ENCODE measurements at places on chromosomes 16 and 17. TPM values are rescaled to one million over a fixed set of nuclear protein-coding genes. Genes with fewer than 3 reads are reported as not detected.
A peak's percentile ranks its signal among the peaks of the same experiment; 100 is the strongest.

GRCh38 chr16:87380881-87381280 is 2.7 kb downstream of the FBXO31 start:
- peaks cover 60% of the 10 kb centered on the region for H3K4me1 ChIP-seq
- peak overlapping the region; percentile 99 for H3K27ac ChIP-seq
- DNase-seq = peak; percentile 12
- H3K36me3 ChIP-seq = no peaks in the 10 kb centered on the region

GRCh38 chr16:84471316-84471715 is 33.1 kb downstream of the MEAK7 start:
- H3K4me3 ChIP-seq = no peak overlapping the region
- H3K4me1 ChIP-seq = no peaks in the 10 kb centered on the region
- peaks cover 10% of the 10 kb centered on the region for H3K36me3 ChIP-seq

DNA sequence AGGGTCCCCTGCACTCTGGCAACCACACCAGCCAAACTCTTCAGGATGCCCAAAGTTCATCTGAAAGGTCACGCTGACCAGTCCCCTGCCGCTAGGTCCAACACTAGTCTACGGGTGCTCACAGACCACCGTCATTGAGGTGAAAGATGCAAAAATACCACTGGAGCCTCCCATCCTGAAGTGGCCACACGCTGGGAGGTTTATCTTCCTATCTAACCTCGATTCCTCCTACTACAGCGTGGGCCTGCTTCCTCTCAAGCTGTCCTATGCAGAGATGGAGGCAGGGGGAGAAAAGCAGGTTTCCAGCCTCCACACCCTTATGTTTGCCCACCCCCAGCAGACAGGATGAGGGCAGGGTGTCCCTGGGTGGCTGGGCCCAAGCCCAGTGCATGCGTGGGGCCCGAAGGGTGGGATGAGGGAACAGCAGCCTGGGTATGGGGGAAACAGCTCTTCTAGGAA is 6.3 kb downstream of the SRCIN1 start:
- no peaks in the 10 kb centered on the region for H3K27me3 ChIP-seq
- no peak overlapping the region for H3K27ac ChIP-seq
- peaks cover 22% of the 10 kb centered on the region for H3K4me1 ChIP-seq
- DNase-seq = no peak
- no peak overlapping the region for H3K4me3 ChIP-seq

GRCh38 chr17:41413353-41413957 is 10.9 kb downstream of the KRT37 start:
- no peaks in the 10 kb centered on the region for H3K36me3 ChIP-seq
- H3K4me1 ChIP-seq = no peaks in the 10 kb centered on the region

- no peaks in the 10 kb centered on the region for H3K36me3 ChIP-seq
- no peaks in the 10 kb centered on the region for H3K27me3 ChIP-seq
- H3K4me1 ChIP-seq = no peaks in the 10 kb centered on the region
- no peak for DNase-seq
Observed at GRCh38 chr16:2296661-2297505, 29.0 kb upstream of the RNPS1 start.

GRCh38 chr17:63611354-63611753 is 10.7 kb downstream of the TACO1 start:
- H3K36me3 ChIP-seq = peaks cover 47% of the 10 kb centered on the region
- no peaks in the 10 kb centered on the region for H3K4me1 ChIP-seq
- no peak for DNase-seq
- no peak overlapping the region for H3K4me3 ChIP-seq
- H3K27me3 ChIP-seq = no peaks in the 10 kb centered on the region

DNA sequence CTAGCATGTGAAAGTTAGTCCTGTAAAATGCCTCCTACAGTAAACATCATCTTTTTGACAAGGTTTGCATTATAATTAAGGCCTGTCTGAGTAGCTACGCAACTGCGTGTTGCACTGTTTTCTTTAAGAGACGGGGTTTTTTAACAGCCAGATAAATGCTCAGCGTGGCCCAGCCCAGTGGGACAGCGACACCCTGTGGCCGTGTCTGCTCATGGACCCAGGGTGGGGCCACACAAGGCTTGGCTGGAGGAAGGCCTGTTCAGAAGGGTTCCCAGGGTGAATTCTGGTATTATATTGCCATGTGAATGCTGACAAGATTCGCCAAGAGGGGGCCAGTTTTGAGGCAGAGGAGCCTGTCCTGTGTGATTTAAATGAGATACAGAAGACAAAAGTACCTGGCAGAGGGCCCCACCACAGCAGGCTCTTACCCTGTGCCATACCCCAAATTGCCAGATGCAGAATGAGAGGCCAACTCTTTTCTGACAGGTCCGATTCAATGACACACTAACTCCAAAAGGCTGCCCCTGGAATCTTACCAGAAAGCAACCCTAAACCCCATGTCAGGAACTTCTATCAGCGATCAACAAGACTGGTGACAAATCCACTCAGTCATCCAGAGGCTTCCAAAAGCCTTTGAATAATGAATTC is 65.9 kb upstream of the IRX6 start:
- no peak overlapping the region for H3K4me3 ChIP-seq
- H3K36me3 ChIP-seq = no peaks in the 10 kb centered on the region
- H3K27ac ChIP-seq = no peak overlapping the region
- H3K4me1 ChIP-seq = no peaks in the 10 kb centered on the region
- H3K27me3 ChIP-seq = no peaks in the 10 kb centered on the region

DNA sequence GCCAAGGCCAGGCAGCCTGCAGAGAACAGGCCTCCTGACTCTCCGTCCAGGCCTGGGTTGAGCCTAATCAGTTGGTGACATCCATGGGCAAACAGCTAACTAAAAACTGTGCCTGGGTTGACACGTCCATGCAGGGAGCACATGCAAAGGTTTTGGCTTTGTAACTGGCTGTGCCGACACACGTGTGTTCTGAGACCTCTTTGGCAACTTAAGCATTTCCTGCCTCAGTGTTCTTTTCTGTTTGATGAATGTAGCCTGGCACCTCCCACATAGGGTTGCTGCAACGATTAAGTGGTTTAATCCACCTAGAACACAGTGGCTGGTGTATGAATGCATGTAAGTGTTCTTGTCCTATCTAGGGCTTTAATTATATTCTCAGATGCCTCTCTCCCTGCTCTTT is 3.2 kb downstream of the BCO1 start:
- DNase-seq = no peak
- no peak overlapping the region for H3K4me3 ChIP-seq

GRCh38 chr16:12317856-12318537 is 341.5 kb downstream of the SNX29 start:
- H3K4me3 ChIP-seq = no peak overlapping the region
- no peak overlapping the region for H3K27ac ChIP-seq
- DNase-seq = no peak
- no peaks in the 10 kb centered on the region for H3K36me3 ChIP-seq
- H3K4me1 ChIP-seq = no peaks in the 10 kb centered on the region

GRCh38 chr17:41962768-41963434 is 3.7 kb upstream of the CNP start:
- peak; percentile 90 for DNase-seq
- no peaks in the 10 kb centered on the region for H3K4me1 ChIP-seq
- no peaks in the 10 kb centered on the region for H3K27me3 ChIP-seq

DNA sequence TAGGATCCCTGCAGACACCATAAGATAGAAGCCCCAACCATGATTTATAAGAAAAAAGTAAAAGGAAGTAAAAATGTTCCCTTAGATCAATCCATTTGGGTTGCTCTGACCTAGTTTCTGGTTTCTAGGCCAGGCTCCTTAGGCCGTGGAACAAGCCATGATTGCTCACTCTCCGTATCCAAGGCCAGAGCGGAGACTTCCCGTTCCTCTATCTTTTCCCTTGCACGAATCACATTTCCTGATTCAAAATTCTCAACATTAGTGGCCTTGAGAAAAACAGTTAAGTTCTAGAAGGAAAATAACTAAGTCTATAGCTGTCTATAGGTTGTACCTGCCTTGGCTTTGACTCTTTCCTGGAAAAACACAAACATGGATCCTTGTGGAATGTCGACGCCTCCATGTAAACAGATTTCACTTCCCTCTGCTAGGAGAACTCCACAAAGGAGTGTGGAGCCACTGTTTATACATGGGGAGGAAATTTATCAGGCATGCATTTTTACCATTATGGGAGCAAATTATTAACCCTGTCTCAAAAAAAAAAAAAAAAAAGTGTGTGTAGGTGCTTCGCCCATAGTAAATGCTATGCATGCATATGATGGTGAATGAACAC is 149.6 kb downstream of the ZFHX3 start:
- H3K36me3 ChIP-seq = no peaks in the 10 kb centered on the region
- H3K27me3 ChIP-seq = no peaks in the 10 kb centered on the region
- no peak overlapping the region for H3K4me3 ChIP-seq
- H3K4me1 ChIP-seq = peaks cover 4% of the 10 kb centered on the region
- no peak overlapping the region for H3K27ac ChIP-seq

- no peak overlapping the region for H3K4me3 ChIP-seq
- H3K36me3 ChIP-seq = no peaks in the 10 kb centered on the region
- H3K4me1 ChIP-seq = peaks cover 11% of the 10 kb centered on the region
- H3K27me3 ChIP-seq = peaks cover 30% of the 10 kb centered on the region
Observed at GRCh38 chr16:3097266-3097665, 1.8 kb downstream of the ZSCAN10 start.

TEX14 gene
- 0.28 TPM for total RNA-seq

TPSAB1 gene
- 20.2 TPM for total RNA-seq

PIRT gene
- 10.3 TPM for total RNA-seq

DCAF7 gene
- 22.4 TPM for total RNA-seq
